Non-pigmented ciliary epithelial cell (primary cell): ENCODE measurements at places on chromosomes 1 and 21.

GRCh38 chr1:222938986-222939385 is 124.1 kb downstream of the DISP1 start:
- no peak for DNase-seq

- no peak for DNase-seq
Measured at GRCh38 chr21:41369920-41370839, 8.4 kb downstream of the MX2 start.

- no peak for DNase-seq
Measured at GRCh38 chr1:97046765-97047420, 325.3 kb downstream of the PTBP2 start.

- DNase-seq, result no peak
Measured at GRCh38 chr21:17542371-17543011, 29.6 kb downstream of the CXADR start.

GRCh38 chr1:118988186-118989005 is at the start of gene TBX15:
TBX15 (minus strand) TSS chr1:118988343; CDS start chr1:118987795, 548 bp downstream.
- no peak for DNase-seq
